ENCODE measurements at places on chromosomes 5 and 9. TPM values are rescaled to one million over a fixed set of nuclear protein-coding genes. Genes with fewer than 3 reads are reported as not detected.

Gene SLC6A3
- total RNA-seq: not detected

Gene PCDHGA9
- total RNA-seq: 1.9 TPM

Gene IL5
- total RNA-seq: not detected

Gene NUTM2G
- total RNA-seq: not detected

Gene SPINK6
- not detected for total RNA-seq

Gene SOWAHA
- total RNA-seq: not detected

Gene ZNF883
- 7.3 TPM for total RNA-seq

Gene SH2D3C
- 19.3 TPM for total RNA-seq

Gene OLFML2A
- total RNA-seq: 169 TPM

Gene CNTNAP3
- 30.4 TPM for total RNA-seq

Gene EFNA5
- 35.4 TPM for total RNA-seq

Gene PIP5K1B
- not detected for total RNA-seq

Gene FBXO4
- total RNA-seq: 4.2 TPM

Gene RORB
- not detected for total RNA-seq

Gene ASPN
- 129 TPM for total RNA-seq

Gene SPATA31A3
- not detected for total RNA-seq

Gene C9orf50
- not detected for total RNA-seq

Gene GHR
- 2.7 TPM for total RNA-seq

Gene ISL1
- not detected for total RNA-seq

Gene CCDC187
- not detected for total RNA-seq

Gene CAVIN4
- 1.1 TPM for total RNA-seq

All from osteocyte (in vitro differentiated cells).